Cardiac muscle cell (in vitro differentiated cells and primary cell): ENCODE measurements at places on chromosomes 4 and X.

DNA sequence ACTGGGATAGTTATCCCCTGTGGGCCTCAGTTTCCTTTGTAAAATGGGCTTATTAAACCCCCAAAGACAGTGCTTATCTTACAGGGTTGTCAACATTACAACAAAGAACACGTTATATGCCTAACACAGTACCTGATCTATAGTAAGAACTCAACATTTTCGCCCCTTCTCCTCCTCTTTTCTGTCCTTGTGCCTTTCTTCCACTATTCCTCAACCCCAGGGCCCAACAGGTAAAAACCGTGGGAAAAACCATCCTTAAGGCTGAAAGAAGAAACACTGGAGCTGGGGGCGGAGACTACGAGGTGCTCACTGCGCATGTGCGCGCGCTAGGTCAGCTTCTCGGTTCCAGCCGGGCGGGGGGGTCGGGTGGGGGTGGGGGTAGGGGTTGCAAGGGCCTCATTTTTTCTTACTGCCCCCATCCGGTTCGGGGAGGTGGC, 426 bp upstream of the XIAP start:
- no peak for DNase-seq
- peak overlapping the region; percentile 98 for H3K27ac ChIP-seq
- no peaks in the 10 kb centered on the region for H3K36me3 ChIP-seq

DNA sequence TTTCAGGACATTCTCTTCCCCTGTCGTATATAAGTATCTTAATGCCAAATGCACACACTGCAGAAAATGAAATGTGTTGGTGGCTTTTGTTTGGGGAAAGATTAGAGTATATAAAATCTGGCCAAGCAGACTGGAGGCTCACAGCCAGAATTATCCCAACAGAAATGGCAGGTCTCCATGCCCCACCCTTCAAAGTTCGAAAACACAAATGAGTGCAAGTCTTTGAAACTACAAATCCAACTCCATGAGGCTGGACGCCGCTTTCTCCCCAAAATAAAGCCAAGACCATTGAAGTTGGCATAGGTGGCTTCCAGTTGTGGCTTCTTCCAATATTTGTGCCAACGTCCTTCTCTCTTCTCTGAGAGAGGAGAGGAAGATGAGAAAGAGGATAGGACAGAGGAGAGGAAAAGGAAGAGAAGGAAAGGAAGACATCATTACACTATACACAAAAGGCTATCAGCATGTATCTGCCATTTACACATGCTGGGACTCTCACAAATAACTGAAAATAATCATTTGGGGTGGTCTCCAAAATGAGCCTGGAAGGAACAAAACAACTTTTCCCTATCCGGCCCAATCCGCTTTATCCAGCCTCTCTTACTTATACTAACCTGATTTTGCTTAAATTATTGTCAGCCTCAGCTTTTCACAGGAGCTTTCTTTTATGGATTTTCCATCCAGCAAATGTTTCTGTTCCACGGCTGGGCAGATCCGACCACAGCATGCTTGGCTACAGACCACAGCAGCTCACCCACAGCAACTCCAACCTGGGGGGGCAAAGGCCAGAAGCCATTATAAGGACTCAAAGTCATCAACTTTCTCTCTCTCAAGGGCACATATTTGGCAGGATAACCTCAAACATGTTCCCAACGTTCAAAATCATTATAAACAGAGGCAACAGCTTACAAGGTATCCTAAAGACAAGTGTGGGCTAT, 71.7 kb downstream of the APBB2 start:
- H3K4me1 ChIP-seq: no peaks in the 10 kb centered on the region
- no peaks in the 10 kb centered on the region for H3K36me3 ChIP-seq
- no peaks in the 10 kb centered on the region for H3K27me3 ChIP-seq
- no peak for DNase-seq

- no peak for DNase-seq
- H3K4me1 ChIP-seq: no peaks in the 10 kb centered on the region
- H3K27me3 ChIP-seq: no peaks in the 10 kb centered on the region
- H3K27ac ChIP-seq: no peak overlapping the region
- H3K4me3 ChIP-seq: no peak overlapping the region
These were observed 113.8 kb upstream of the ENPP6 start for GRCh38 chr4:184331268-184331995.

DNA sequence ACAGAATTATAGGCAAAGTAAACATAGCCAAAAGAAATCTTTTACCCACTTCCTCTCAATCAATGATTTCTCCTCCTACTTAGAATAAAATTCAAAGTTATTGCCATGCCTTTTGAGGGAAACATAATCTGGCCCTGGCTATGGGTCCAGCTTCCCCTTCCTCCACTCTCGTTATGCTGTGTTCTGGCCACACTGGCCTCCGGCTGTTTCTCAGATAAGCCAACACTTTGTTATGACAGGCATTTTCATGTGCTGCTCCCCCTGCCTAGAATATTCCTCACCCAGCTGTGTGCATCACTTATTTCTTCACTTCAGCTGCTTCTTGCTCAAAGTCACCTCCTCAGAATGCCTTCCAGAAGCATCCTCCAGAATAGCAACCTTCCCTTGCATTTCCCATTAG, 386.6 kb upstream of the AADAT start:
- H3K4me3 ChIP-seq: no peak overlapping the region
- H3K27me3 ChIP-seq: no peaks in the 10 kb centered on the region
- no peak for DNase-seq
- H3K4me1 ChIP-seq: no peaks in the 10 kb centered on the region
- H3K36me3 ChIP-seq: no peaks in the 10 kb centered on the region

GRCh38 chrX:131332331-131332730, 43.2 kb upstream of the IGSF1 start:
- H3K27me3 ChIP-seq: no peaks in the 10 kb centered on the region
- H3K36me3 ChIP-seq: no peaks in the 10 kb centered on the region
- no peak for DNase-seq
- no peaks in the 10 kb centered on the region for H3K4me1 ChIP-seq

DNA sequence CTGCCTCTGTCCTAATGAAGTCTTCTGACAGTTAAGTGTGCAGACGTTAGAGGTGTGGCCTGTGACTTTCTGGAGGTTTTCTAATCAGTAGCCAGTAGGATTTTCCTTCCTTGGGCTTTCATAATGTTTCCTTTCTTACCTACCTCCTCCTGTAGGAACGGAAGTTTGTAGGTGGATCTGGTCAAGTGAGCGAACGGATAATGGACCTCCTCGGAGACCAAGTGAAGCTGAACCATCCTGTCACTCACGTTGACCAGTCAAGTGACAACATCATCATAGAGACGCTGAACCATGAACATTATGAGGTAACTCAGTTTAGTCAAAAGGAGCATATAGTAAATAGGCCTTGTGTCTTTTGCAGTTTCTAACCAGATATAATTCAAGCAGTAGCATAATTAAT, 75.0 kb downstream of the MAOA start:
- no peaks in the 10 kb centered on the region for H3K36me3 ChIP-seq
- DNase-seq: no peak
- no peak overlapping the region for H3K27ac ChIP-seq

DNA sequence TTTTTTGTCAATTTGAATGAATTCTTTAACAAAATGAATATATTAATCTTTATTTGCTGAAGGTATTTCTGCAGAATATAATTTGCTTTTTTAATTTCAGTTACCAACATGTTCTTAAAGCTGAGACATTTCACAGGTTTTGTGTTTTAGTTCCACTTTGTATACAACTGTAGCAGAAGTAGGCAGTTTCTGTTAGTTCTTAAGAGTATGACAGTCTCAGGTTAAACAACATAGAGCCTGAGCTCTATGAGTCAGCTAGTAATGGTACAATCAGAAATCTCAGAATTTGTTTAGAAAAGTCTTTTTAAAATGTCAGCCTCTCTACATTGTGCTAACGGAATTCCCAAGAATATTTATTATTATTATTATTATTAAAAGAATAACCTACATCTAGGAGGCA, 50.4 kb downstream of the GSTCD start:
- H3K4me3 ChIP-seq: no peak overlapping the region
- no peak overlapping the region for H3K27ac ChIP-seq
- no peaks in the 10 kb centered on the region for H3K27me3 ChIP-seq
- no peak for DNase-seq
- H3K36me3 ChIP-seq: no peaks in the 10 kb centered on the region
- H3K4me1 ChIP-seq: no peaks in the 10 kb centered on the region

DNA sequence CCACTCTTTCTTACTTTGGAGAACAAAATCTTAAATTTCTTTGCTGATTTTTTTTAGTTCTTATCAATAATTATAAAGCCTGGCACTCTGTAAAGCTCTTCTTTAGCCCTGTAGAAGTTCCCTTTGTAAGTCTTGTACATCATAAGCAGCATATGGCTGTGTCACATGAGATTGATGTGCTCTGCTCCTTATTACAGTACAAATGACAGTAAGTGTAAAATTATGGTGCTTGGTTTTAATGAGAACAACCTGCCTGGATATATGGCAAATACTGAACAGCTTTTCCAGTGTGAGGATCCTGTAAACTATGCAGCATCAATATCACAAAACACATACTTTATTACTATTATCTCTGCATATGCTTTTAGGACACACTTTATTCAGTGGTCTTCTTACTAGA, 145.9 kb upstream of the GNPDA2 start:
- no peaks in the 10 kb centered on the region for H3K36me3 ChIP-seq
- no peak overlapping the region for H3K27ac ChIP-seq
- H3K27me3 ChIP-seq: no peaks in the 10 kb centered on the region
- no peaks in the 10 kb centered on the region for H3K4me1 ChIP-seq
- no peak for DNase-seq

GRCh38 chrX:2828959-2829411, 255 bp downstream of the GYG2 start:
- H3K27ac ChIP-seq: no peak overlapping the region
- no peaks in the 10 kb centered on the region for H3K36me3 ChIP-seq
- no peaks in the 10 kb centered on the region for H3K27me3 ChIP-seq
- DNase-seq: peak; percentile 63
- no peaks in the 10 kb centered on the region for H3K4me1 ChIP-seq

GRCh38 chr4:10623241-10623640, 61.3 kb downstream of the CLNK start:
- no peak for DNase-seq
- H3K27me3 ChIP-seq: no peaks in the 10 kb centered on the region
- no peak overlapping the region for H3K4me3 ChIP-seq
- H3K4me1 ChIP-seq: no peaks in the 10 kb centered on the region

GRCh38 chr4:1449475-1449832, 43.2 kb upstream of the NKX1-1 start:
- H3K27me3 ChIP-seq: no peaks in the 10 kb centered on the region
- DNase-seq: no peak
- H3K36me3 ChIP-seq: no peaks in the 10 kb centered on the region
- no peak overlapping the region for H3K4me3 ChIP-seq

GRCh38 chr4:121737846-121738554, 27.0 kb downstream of the SMIM43 start:
- no peaks in the 10 kb centered on the region for H3K36me3 ChIP-seq
- no peaks in the 10 kb centered on the region for H3K27me3 ChIP-seq
- H3K4me3 ChIP-seq: no peak overlapping the region
- H3K4me1 ChIP-seq: no peaks in the 10 kb centered on the region

DNA sequence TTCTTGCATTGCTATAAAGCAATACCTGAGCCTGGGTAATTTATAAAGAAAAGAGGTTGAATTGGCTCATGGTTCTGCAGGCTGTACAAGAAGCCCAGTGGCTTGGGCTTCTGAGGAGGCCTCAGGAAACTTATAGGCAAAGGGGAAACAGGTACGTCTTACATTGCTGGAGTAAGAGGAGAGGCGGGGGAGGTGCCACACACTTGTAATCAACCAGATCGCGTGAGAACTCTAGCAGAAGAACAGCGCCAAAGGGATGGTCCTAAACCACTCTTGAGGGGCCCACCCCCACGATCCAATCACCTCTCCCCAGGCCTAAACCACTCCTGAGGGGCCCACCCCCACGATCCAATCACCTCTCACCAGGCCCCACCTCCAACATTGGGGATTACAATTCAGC, 50.6 kb upstream of the SHOX start:
- no peaks in the 10 kb centered on the region for H3K4me1 ChIP-seq
- no peak overlapping the region for H3K27ac ChIP-seq
- no peak overlapping the region for H3K4me3 ChIP-seq
- DNase-seq: no peak

DNA sequence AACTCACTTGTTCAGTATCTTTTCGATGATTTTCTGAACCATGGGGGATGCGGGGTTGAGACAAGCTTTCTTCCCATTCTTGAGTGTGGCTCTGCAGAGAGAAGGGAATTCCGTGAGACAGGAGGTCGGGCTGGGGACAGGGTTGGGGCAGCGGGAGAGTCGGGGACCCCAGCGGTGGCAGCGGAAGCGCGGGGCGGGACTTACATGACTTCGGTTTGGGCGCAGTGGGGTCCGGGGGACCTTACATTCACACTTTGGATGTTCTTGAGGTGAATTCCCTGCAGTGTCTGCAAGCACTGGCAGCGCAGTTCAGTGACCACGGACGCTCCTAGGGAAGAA, 434 bp downstream of the CXCL3 start:
- peak overlapping the region; percentile 63 for H3K4me3 ChIP-seq
- H3K4me1 ChIP-seq: no peaks in the 10 kb centered on the region
- no peaks in the 10 kb centered on the region for H3K36me3 ChIP-seq
- no peak overlapping the region for H3K27ac ChIP-seq
- peak; percentile 12 for DNase-seq

DNA sequence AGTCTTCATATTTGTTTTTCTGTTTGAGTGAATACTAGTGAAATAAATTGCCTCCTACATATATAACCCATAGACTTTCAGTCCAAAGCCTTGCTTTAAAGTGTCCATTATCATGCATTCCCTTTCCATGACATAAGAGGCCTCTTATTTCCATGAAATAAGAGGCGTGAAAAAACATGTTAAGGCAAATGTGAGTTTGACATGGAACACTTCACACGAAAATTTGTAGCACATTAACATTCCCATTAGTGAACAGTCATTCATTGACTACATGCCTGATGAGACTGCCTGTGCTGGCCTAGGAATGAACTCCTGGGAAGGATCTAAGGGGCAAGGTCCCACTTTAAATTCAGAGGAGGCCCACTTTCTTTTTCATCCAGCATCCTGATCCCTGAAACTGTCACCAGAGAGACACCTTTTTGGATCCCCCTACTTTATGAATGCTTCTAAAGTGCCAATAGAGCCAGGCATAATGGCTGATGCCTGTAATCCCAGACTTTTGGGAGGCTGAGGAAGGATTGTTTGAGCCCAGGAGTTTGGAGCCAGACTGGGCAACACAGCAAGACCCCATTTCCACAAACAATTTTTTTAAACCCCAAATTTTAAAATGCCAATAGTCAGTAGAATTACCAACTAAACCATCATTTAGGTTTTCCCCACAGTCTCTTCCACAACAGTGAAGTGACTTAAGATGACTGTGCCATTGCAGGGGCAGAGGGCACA, 6.7 kb downstream of the RTL8B start:
- DNase-seq: no peak
- no peaks in the 10 kb centered on the region for H3K27me3 ChIP-seq
- no peak overlapping the region for H3K27ac ChIP-seq
- no peaks in the 10 kb centered on the region for H3K4me1 ChIP-seq
- H3K36me3 ChIP-seq: no peaks in the 10 kb centered on the region

GRCh38 chr4:54659749-54660535, 2.2 kb downstream of the KIT start:
- no peak overlapping the region for H3K27ac ChIP-seq
- peak overlapping the region; percentile 62 for H3K4me3 ChIP-seq

DNA sequence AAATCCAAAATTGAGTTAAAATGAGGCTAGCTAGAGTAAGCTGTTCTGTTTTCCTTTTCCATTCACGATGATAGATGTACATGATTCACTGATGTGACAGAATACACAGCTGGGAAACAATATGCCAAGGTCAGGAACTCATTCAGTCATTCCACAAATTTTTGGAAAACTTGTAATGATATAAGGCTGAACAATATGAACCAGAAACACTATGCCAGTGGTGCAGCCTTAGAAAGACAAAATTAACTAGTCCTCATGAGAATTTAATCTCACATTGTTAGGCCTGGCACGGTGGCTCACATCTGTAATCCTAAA, 50.0 kb upstream of the NDST3 start:
- no peak for DNase-seq
- H3K36me3 ChIP-seq: no peaks in the 10 kb centered on the region
- H3K4me1 ChIP-seq: no peaks in the 10 kb centered on the region
